ENCODE measurements at places on chromosomes 5 and 9. TPM values are rescaled to one million over a fixed set of nuclear protein-coding genes. Genes with fewer than 3 reads are reported as not detected.

Gene EDIL3
- 9.2 TPM for total RNA-seq

Gene PCDHGB1
- 3.1 TPM for total RNA-seq

Gene PARP8
- total RNA-seq = 24.6 TPM

Gene GRXCR2
- not detected for total RNA-seq

Gene SLC26A2
- 11.6 TPM for total RNA-seq

Gene MCIDAS
- not detected for total RNA-seq
